ENCODE measurements at places on chromosomes 12 and 14.

DNA sequence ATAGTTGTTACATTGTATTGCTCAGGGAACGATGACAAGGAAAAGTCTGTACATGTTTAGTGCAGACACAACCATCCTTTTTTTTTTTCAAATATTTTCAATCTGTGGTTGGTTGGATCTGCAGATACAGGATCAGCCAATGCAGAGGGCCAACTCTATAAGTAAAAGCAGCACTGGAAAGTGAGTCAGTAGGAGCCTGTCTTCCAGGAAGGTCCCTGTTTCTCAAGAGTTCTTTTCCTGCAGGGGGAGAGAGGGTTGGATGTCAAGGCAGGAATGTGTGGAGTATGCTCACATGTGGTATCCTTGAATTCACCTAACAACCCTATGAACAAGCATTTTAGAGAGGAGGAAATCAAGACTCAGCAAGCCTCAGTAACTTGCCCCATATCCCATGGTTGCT, 409.1 kb downstream of the NPAS3 start:
- no peak for DNase-seq

- no peak for DNase-seq
Measured at GRCh38 chr12:21912318-21912717, 28.9 kb downstream of the ABCC9 start.

DNA sequence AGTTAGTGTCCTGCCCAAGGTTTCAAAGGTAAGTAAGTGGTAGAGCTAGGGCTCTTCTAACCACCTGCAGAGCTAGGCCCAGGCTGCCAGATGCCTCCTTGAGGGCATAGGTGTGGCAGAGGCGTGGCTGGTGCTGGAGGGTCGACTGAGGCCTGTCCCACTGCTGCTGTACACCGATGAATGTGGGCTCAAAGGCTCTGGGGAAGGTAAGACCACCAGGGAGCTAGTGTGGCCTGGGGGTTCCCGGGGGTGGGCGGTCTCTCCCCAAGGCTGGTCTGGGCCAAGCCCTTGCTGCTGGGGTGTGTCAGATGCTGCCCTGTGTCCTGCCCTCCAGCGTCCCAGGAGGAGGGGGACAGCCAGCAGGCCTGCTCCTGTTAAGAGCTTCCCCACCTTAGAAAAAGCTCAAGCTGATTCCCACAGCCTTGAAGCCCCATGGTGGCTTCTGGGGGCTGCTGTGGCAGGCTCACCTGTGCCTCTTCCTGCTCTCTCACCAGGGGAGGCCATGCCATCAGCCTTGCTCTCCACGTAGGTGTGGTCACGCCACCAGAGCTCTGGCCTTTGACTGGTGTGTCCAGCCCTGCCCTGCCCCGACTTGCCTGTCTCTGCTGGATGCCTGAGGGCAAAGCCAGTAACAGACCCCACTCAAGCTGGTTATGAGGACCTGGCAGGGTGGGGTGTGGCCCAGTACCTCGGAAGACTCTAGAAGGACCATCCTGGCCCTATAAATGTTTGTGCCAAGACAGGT, 36.8 kb downstream of the SH2B3 start:
- DNase-seq, result no peak

GRCh38 chr14:77141214-77142004, at the start of gene ZDHHC22:
TSS of gene ZDHHC22 (minus strand) at chr14:77141791. CDS start at chr14:77139738, 2,053 bp downstream.
- DNase-seq, result peak; percentile 33

DNA sequence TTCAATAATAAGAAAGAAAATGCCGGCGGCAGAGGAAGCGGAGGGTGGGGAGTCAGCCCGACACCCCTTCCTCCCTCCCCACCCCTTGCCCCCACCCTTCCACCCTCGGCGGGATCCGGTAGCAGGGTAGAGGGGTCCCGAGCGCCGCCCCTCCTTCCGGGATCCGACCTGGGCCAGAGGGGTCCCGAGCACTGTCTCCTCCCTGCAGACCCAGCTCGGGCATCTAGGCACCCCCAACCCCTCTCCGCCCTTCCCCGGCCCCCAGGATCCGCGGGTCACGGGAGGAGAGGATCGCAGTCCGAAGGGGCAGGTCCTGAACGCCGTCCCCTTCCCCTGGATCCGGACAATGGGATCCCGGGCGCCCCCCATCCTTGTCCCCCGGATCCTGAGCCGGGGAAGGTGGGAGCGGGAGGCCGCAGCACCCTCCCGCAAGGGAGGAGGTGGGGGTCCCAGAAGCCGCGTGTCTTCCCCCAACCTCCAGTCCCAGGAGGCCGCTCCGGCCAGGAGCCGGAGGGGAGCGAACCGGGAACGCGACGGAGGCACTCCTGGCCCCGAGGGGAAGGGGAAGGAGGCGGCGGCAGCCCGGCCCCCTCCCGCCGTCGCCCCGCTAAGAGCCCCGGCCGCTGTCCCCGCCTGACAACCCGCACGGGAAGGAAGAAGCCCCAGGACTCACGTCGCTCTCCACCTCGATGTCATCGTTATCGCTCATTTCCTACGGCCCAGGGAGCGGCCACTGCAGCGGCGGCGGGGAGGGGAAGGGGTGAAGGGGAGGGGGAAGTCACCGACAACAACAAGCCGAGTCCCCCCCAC, 481 bp downstream of the MAX start:
- DNase-seq, result peak; percentile 10

GRCh38 chr12:8035440-8036010, 3.0 kb downstream of the FOXJ2 start:
- peak; percentile 56 for DNase-seq

DNA sequence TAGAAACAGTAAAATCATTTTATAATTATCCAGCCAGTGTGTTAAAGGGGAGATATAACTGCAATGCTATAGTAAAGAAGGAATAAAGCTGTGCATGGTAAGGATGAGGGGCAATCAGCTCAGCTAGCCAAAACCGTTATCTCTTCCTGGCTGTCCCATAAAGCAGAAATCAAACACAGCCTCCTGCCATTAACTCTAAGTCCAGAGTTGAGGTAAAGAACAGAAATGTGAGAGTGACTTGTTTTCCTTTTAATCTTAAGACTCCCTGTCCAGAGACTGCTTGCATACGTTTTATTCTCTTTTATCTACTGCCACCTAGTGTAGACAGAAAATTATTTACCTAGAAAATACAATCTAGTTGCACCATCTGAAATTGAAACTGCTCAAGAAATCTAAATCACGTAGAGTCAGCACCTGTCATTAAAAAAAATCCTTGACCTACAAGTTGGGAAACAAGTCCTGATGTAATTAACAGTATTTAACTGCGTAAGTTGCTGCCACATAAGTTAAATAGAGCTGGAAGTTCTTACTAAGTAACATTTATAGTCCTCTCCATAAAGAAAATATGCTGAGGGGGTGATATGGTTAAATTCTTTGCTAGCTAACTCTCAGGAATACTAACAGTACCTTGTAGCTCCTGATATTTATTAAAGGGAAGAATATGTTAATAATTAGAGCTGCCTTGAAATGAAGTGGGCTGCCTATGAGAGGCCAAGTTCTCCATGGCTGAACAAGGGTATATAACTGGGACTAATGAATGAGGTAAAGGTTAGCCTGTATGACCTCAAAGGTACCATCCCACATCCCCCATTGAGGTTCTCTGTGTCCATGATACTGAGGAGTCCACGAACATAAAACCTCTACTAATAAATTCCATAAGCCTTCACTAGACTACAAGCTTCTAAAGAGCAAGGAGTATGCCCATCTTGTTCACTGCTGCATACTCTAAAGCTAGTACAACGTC, 62.7 kb downstream of the GALNT4 start:
- peak; percentile 74 for DNase-seq

DNA sequence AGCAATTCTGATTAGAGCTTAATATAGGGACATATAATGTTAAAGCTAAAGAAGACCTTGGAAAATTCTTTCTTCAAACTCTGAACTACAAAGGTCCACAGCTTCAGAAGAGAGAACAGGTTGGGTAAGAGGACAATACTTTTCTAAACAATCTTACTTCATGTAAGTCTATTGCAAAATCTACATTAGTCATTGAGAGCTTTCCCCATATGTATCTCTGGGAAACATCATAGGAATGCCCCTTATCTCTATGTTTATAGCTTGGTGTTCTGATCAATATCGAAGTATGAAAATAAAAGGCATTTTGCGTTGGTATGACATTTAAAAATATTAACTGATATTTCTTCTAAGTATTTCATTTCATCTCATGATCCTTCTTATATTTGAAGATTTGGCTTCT, 962.6 kb downstream of the AACS start:
- DNase-seq, result no peak

DNA sequence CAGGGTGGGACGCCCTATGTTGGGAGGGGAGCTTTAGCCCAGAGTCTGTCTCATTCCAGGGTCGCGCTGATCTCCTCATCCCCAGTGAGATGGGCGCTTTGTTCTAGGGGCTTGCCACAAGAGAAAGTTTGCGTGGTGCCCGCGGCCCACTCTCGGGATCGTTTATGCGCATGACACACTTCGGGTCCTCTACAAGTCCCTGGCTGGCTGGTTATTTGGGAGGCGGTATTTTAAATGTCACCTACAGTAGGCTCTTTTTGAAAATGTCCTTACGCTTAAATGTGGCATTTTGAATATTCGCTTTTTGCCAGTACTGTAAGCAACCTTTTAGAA, 541 bp downstream of the GOLT1B start:
- DNase-seq, result peak; percentile 35

DNA sequence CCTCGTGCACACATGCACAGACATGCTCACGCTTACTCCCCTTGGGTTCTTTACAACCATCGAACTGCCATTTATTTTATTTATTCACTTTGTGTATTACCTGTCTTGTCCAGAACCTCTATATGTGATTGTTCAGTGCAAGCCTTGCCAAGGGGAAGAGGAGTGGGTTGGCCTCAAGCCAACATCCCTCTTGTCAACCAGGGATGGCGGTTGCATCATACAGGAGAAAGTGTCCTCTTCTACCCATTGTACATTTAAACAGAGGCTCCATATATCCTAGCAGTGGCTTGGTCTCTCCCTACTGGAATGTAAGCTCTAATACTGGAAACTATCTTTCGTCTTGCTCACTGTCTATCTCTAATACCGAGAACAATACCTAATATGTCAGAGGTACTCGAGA, 108.4 kb downstream of the C12orf42 start:
- DNase-seq, result no peak

DNA sequence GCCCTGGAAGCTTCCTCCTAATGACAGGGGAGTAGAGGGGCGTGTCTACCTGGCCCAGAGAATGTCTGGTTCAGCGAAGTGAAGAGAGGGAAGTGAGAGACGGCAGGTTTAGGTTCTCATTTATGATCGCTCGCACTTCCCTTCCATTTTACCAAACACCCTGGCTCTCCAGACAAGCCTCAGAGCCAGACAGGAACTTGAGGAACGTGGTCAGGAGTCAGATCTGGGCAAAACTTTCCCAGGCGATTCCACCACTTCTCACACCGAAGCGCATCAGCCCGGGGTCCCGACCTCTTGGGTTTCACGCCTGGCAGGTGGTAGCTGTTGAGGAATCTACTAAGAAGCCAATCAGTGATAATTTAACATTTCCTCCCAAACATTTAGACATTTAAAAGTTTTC, 21.3 kb downstream of the ACTN1 start:
- no peak for DNase-seq

DNA sequence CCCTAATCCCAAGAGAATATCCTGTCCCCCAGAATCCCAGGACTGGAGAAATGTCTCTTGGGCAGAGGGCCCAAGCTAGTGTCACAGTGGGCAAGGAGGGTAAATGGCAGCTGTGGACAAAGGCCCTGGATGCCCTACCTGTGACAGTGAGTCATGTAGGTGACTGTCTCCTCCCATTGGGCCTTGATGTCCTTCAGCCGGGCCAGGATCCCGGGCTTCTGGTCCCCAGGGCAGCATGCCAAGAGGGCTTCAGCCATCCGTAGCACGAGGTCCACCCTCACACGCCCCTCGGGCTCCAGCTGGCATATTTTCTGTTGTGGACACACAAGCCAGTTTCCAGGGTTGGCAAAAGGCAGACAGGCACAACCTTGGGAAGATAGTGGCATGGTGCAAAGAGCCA, 48.8 kb downstream of the SYNE3 start:
- no peak for DNase-seq

- no peak for DNase-seq
Measured at GRCh38 chr14:76760331-76761135, 735 bp upstream of the VASH1 start.
